ENCODE measurements at places on chromosomes 5 and 9. TPM values are rescaled to one million over a fixed set of nuclear protein-coding genes. Genes with fewer than 3 reads are reported as not detected.

The ZNF367 gene
- 0.97 TPM for polyA plus RNA-seq

The LHX3 gene
- polyA plus RNA-seq = not detected

The STOML2 gene
- 170 TPM for polyA plus RNA-seq

The PCAT7 gene
- polyA plus RNA-seq = 0.04 TPM

The PCDHGA5 gene
- polyA plus RNA-seq = 1.6 TPM

The TAF1L gene
- polyA plus RNA-seq = not detected

The ASTN2 gene
- 10.7 TPM for polyA plus RNA-seq

The CARD9 gene
- polyA plus RNA-seq = 21.3 TPM

The CAMK4 gene
- 0.71 TPM for polyA plus RNA-seq

The CD274 gene
- 3.8 TPM for polyA plus RNA-seq

The PCDHB15 gene
- polyA plus RNA-seq = 0.52 TPM

The MARVELD2 gene
- 0.88 TPM for polyA plus RNA-seq

The CARTPT gene
- not detected for polyA plus RNA-seq

The SLC1A1 gene
- polyA plus RNA-seq = 8.8 TPM

The TMEM232 gene
- polyA plus RNA-seq = 0.38 TPM

The SOWAHA gene
- not detected for polyA plus RNA-seq

The SV2C gene
- not detected for polyA plus RNA-seq

The ORM2 gene
- polyA plus RNA-seq = not detected

The HTR4 gene
- not detected for polyA plus RNA-seq

The DIRAS2 gene
- not detected for polyA plus RNA-seq

The IGFBPL1 gene
- polyA plus RNA-seq = 0.69 TPM

The PCDHGA10 gene
- polyA plus RNA-seq = 3.9 TPM

The AGXT2 gene
- polyA plus RNA-seq = not detected

The GRHPR gene
- 227 TPM for polyA plus RNA-seq

The TAF11L10 gene
- not detected for polyA plus RNA-seq

The TAS2R1 gene
- 0.06 TPM for polyA plus RNA-seq

The CATSPER3 gene
- 0.43 TPM for polyA plus RNA-seq

The TRAF1 gene
- polyA plus RNA-seq = 3.3 TPM

The PLCXD3 gene
- polyA plus RNA-seq = 0.06 TPM

The PGM5 gene
- 8.7 TPM for polyA plus RNA-seq

The PDCD1LG2 gene
- 61.9 TPM for polyA plus RNA-seq

The PCDHA9 gene
- 0.06 TPM for polyA plus RNA-seq

The ZFP2 gene
- 0.32 TPM for polyA plus RNA-seq

The PIP5K1B gene
- 0.05 TPM for polyA plus RNA-seq

The UGT3A2 gene
- not detected for polyA plus RNA-seq

The SPATA31D4 gene
- not detected for polyA plus RNA-seq
